ENCODE measurements at places on chromosomes 3 and 15.

GRCh38 chr3:72223116-72223515, 438.2 kb upstream of the PROK2 start:
- no peak for DNase-seq

- DNase-seq, result no peak
These were observed 19.2 kb downstream of the FOXP1 start for GRCh38 chr3:71564361-71564760.

DNA sequence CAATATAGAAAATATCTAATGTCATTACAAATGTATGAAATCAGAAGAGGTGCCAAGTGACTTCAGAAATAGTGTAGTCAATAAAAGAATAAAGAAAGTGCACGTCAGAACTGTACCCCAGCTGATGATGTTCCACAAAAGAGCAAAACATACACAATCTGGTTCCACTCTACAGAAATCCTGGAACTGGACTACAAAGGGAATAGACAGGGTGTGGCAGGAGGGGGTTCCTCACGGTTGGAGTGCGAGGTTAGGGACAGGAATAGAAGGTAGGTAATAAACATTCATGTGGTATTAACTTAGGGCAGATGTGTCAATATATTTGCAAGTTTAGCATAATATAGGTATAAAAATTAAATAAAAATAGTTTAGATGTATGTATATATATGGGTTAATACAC, 103.3 kb upstream of the GOLGA6L6 start:
- no peak for DNase-seq

- DNase-seq, result no peak
These were observed 54.8 kb upstream of the LARS2 start for GRCh38 chr3:45333549-45333948.

- DNase-seq, result no peak
These were observed 63.0 kb downstream of the SLTM start for GRCh38 chr15:58870451-58870850.

GRCh38 chr3:48614044-48614443, 4.6 kb upstream of the UQCRC1 start:
- DNase-seq, result no peak

- DNase-seq, result no peak
These were observed 7.5 kb downstream of the CSNK1G1 start for GRCh38 chr15:64348455-64348854.

GRCh38 chr3:14330508-14330907, 71.9 kb upstream of the SLC6A6 start:
- DNase-seq, result no peak

GRCh38 chr3:62229908-62230307, 143.4 kb downstream of the FEZF2 start:
- no peak for DNase-seq

DNA sequence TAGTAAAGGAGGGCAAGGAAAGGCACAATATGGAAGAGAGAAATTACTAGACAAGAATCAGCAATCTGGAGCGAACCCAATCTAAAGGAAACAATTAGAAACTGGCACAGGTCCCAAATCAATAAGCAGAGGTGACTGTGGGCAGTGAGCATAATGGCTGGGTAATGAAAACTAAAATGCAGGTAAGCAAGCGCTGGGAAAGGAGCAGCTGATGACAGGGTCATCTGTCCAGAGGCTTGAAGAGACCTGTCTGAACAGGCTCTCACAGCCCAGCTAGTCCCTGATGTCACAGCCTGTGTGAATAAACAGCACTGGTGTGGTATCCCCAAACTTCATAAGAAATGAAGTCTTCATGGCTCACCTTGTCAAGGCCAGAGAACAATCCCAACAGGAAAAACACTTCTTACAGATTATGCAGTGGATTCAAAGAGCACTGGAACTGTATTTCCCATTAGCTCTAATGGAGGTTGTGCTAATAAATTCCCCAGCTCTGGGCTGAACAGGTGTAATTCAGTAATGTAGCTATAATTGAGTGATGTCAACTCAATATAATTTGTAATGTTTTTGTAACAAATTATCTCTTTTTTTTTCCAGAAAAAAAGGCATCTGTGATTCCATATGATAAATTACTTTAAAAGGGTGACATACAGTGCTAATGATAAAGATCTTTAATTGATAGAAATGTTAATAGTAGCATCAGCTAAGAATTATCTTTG, 197.3 kb downstream of the FHIT start:
- no peak for DNase-seq

DNA sequence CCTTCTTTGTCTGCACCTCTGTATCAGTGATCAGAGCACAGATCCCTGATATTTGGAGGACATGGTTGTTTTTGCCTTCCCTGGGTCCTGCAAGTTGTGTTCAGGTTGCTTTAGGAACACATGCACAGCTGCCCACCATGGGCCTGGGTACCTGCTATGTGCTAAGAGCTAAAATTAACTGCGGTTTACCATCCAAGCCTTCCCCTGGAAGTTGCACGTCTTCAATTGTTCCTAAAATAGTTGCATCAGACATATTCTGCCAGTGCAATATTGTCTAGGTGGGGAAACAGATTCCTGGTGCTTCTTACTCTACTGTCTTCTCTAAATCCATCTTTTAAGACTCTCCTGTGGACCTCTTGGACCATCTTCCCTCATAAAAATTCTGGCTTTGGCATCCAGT, 80.9 kb downstream of the PDE8A start:
- DNase-seq, result no peak

- DNase-seq, result no peak
These were observed 15.4 kb downstream of the SH3BP5 start for GRCh38 chr3:15316998-15317435.

GRCh38 chr15:66364944-66365528, 8.6 kb upstream of the TIPIN start:
- DNase-seq, result no peak

GRCh38 chr15:88769161-88769971, 33.9 kb upstream of the ACAN start:
- DNase-seq, result no peak

DNA sequence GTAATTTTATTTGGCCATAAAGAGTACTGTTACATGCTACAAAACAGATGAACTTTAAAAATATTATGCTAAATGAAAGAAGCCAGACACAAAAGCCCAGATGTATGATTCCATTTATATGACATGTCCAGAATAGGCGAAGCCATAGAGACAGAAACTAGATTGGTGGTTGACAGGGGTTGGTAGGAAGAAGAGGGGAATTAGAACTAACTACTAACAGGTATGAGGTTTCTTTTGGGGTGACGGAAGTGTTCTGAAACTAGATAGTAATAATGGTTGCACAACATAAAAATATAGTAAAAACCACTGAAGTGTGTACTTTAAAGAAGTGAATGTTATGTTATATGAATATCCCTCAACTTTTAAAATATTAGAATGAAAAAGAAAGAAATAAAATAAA, 66.1 kb downstream of the GBE1 start:
- no peak for DNase-seq

DNA sequence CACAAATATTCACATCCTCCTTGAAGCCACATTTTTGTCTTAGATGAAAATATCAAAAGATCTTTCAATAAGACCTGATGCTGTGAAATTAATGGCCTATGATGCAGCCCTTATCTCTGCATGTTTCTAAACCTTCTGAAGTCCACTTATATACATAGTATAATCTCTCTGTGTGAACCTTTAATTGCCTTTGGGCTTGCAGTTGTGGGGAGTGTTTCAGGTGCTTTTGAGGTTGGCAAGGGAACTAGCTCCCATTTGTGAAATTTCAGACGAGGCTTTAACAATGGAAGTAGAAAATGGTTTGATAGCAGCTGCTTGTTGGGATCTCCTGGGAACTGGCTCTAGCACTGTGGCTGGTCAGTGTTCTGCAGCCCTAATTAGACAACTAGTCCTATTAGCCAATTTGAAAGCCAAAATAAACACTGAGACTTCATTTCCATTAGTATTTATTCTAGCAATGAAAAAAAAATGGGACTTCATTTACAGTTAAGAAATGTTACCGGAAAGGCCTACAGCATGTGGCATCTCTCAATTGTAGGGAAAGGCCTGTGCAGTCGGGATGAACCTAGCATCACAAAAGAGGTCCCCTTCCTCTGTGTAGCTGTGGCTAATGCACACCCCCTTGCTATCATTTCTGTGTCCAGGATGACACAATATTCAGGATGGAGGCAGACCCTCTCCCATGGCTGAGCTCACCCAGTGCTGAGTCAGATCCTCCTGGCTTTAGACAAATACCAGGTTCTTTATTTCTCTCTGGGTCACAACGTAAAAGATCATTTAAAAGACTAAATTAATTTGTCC, 140.7 kb upstream of the TRIM42 start:
- no peak for DNase-seq

- DNase-seq, result no peak
These were observed 126.3 kb upstream of the ABI3BP start for GRCh38 chr3:101119535-101119934.

GRCh38 chr15:63363292-63363691, 18.4 kb downstream of the CA12 start:
- DNase-seq, result no peak

GRCh38 chr3:119297169-119297568, 3.0 kb downstream of the ARHGAP31 start:
- DNase-seq, result no peak

DNA sequence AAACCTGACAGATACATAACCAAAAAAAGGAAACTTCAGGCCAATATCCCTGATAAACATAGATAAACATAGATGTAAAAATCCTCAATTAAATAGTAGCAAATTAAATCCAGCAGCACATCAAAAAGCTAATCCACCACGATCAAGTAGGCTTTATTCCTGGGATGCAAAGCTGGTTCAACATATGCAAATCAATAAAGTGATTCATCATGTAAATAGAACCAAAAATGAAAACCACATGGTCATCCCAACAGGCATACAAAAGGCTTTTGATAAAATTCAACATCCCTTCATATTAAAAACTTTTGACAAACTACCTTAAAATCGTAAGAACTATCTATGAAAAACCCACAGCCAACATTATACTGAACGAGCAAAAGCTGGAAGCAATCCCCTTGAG, 882.2 kb downstream of the NTRK3 start:
- DNase-seq, result no peak

- no peak for DNase-seq
These were observed 34.6 kb upstream of the CMTM8 start for GRCh38 chr3:32203854-32204253.

DNA sequence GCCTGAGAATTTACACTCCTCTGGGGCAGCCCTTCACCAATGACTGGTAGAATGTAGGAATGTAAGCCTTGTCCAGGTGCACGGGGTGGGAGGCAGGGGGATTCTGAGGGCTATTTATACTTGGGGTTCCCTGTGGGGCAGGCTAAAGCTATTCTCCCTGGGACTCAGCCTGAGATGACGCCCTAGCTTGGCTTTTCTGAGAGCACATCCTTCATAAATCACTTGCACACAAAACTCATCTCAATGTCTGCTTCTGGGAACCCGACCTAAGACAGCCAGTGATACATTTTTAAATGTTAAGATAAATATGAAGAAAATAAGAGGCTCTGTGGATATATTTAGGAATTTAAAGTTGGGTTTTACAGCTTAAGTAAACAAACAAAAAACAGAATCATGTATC, 16.6 kb downstream of the TMEM158 start:
- no peak for DNase-seq

- no peak for DNase-seq
These were observed 203.9 kb downstream of the NEK10 start for GRCh38 chr3:27165321-27165721.

DNA sequence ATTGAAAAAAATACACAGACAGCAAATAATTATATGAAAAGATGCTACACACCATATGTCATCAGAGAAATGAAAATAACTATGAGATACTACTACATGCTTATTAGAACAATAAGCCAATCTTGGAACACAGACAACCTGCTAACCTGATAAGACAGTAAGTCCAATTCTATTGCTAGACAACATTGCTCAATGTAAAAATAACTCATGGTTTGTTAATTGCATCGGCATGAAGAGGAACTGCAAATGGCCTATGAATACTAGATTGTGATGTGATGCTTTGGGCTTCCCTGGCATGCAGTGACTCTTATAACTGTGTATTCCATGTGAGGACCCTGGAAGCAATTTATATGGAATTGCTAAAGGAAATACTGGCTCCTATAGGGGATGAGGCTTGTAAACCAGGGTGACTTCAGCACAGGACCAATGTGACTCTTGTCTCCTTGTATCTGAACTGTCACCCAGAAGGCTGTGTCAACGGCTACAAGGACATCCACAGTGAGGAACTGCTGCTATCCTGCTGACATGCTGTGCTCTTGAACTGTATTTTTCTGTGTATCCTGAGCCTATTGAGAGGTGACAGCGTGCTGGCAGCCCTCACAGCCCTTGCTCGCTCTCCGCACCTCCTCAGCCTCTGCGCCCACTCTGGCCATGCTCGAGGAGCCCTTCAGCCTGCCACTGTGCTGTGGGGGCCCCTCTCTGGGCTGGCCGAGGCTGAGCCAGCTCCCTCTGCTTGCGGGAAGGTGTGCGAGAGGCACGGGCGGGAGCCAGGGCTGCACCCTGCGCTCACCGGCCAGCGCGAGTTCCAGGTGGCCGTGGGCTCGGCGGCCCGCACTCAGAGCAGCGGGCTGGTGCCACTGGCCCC, 385.7 kb downstream of the CNTN4 start:
- DNase-seq, result no peak

GRCh38 chr15:66071160-66071920, 182.2 kb downstream of the MEGF11 start:
- no peak for DNase-seq

- no peak for DNase-seq
These were observed 127.5 kb downstream of the BDH1 start for GRCh38 chr3:197428117-197428801.

GRCh38 chr3:67737906-67738865, 83.8 kb upstream of the SUCLG2 start:
- DNase-seq, result no peak

All from D721Med (cell line).